ENCODE measurements at places on chromosomes 3 and 15.

GRCh38 chr3:128243602-128244504 is 90.6 kb downstream of the EEFSEC start:
- H3K4me3 ChIP-seq, result no peak overlapping the region
- no peaks in the 10 kb centered on the region for H3K4me1 ChIP-seq
- H3K27ac ChIP-seq, result no peak overlapping the region
- H3K27me3 ChIP-seq, result no peaks in the 10 kb centered on the region
- peaks cover 19% of the 10 kb centered on the region for H3K36me3 ChIP-seq

DNA sequence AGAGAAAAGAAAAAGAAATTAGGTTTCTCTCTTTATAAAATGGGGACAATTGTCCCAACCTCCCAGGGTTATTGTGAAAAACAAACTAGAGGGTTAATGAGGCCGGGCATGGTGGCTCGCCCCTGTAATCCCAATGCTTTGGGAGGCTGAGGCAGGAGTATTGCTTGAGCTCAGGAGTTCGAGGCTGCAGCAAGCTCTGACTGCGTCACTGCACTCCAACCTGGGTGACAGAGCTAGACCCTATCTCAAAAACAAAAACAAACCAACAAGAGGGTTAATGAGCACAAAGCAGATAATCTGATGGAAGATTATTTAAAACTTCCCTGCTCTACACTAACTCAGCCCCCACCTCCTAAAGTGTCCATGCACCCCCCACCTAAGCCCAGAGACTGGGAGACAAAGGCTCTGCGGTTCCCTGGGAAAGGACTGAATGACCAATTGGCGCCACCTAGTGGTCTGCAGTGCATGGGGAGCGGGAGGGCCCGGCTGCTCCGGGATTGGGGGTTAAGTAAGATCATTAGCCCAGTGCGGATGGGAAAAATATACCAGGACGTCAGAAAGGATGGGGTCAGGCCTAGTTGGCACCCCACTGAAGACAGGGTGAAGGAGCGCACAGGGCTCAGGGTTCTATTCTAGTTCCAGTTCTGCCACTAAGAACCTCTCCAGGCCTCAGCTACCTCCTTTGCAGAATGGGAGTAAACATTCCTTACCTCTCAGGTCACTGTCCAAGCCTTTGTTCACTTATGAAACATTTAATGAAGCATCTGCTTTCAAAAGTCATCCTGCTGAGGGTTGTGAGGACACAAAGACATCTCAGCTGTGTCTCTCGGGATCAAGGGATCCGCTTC is 15.6 kb downstream of the PIF1 start:
- no peaks in the 10 kb centered on the region for H3K36me3 ChIP-seq
- peak; percentile 93 for DNase-seq
- H3K27me3 ChIP-seq, result no peaks in the 10 kb centered on the region
- no peak overlapping the region for H3K4me3 ChIP-seq
- peaks cover 48% of the 10 kb centered on the region for H3K4me1 ChIP-seq
- H3K27ac ChIP-seq, result peak overlapping the region; percentile 89

DNA sequence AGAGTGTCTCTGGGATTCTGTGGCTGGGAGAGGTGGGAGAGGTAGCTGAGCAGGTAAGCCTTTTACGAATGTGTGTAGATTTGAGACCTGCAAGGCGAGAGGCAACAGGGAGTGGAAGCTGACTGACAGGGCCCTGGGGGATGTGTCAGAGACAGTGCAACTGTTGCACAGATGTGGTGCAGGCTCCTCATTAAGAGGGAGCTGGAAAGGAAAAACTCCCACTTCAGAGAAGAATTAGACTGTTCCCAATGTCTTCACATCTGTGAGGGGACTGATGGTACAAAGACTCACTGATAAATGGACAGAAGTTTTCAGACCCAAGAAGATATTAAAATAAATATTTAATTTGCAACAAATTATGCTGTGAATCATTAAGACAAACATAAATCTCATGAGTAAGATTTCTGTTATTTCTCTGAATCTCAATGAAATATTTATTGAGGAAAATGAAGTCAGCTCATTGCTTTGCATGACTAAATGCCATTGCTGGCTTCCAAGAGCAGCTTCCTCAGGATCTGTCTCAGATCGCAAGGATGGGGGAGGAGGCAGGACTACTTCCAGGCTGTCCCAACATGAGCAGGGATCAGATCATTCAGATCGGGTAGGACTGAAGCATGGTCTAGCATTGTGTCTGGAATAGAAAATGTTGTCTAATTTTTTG is 127.3 kb upstream of the ROPN1 start:
- no peak overlapping the region for H3K4me3 ChIP-seq
- no peak for DNase-seq
- H3K27me3 ChIP-seq, result no peaks in the 10 kb centered on the region
- H3K4me1 ChIP-seq, result peaks cover 36% of the 10 kb centered on the region

DNA sequence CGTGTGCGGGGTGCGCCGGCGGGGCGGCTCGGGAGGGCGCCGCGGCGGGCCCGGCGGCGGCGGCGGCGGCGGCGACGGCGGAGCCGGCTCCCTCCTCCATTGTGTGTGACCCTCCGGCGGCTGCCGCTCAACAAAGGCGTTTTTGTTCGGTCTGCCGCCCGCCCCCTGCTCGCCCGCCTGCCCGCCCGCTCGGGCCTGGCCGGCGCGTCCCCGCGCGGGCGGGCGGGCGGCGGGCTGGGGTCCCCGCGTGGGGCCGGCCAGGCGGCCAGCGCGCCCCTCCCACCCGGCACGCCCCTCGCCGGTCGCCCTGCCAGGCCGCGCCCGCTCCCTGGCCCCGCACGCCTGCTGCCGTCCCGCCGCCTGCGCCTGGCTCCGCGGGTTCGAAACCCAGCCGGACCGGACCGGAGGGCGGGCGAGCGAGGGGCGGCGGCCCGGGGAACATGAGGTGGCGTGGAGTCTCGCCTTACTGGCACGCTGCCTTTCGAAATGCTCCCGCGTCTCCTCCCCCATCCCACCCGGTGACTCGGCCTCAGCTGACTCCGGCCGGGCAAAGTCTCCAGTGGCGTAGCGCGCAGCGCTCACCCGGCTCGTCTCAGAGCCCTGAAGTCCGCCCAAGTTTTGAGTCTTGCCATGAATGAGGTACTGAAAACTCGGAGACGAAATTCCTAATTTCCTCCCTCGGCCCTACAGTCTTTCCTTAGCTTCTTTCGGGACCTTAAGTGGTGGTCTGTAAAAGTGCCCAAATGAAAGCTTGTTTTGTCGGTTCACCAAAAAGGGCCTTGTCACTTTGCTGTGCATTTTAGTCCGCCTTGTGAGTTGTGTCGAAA is 588 bp downstream of the MAPK6 start:
- DNase-seq, result peak; percentile 95
- no peaks in the 10 kb centered on the region for H3K4me1 ChIP-seq
- H3K4me3 ChIP-seq, result peak overlapping the region; percentile 70
- peak overlapping the region; percentile 98 for H3K27ac ChIP-seq

DNA sequence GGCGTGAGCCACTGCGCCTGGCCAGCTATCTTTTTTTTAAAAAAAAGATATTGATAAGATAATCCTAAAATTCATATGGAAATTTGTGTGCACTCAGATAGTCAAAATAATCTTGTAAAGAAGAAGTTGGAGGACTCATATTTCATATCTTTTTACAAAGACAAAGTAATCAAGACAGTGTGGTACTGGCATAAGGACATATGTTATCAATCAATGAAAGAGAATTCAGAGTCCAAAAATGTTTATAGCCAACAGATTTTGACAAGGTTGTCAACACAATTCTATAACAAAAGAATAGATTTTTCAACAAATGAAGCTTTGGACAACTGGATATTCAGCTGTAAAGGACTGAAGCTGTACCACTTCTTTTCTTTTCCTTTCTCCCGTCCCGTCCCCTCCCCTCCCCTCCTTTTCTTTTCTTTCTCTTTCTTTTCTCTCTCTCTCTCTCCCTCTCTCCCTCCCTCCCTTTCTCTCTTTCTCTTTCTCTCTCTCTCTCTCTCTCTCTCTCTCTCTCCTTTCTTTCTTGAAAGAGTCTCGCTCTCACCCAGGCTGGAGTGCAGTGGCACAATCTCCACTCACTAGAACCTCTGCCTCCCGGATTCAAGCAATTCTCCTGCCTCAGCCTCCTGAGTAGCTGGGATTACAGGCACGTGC is 126.8 kb downstream of the GSK3B start:
- H3K27ac ChIP-seq, result no peak overlapping the region
- peaks cover 14% of the 10 kb centered on the region for H3K4me1 ChIP-seq
- no peak overlapping the region for H3K4me3 ChIP-seq

DNA sequence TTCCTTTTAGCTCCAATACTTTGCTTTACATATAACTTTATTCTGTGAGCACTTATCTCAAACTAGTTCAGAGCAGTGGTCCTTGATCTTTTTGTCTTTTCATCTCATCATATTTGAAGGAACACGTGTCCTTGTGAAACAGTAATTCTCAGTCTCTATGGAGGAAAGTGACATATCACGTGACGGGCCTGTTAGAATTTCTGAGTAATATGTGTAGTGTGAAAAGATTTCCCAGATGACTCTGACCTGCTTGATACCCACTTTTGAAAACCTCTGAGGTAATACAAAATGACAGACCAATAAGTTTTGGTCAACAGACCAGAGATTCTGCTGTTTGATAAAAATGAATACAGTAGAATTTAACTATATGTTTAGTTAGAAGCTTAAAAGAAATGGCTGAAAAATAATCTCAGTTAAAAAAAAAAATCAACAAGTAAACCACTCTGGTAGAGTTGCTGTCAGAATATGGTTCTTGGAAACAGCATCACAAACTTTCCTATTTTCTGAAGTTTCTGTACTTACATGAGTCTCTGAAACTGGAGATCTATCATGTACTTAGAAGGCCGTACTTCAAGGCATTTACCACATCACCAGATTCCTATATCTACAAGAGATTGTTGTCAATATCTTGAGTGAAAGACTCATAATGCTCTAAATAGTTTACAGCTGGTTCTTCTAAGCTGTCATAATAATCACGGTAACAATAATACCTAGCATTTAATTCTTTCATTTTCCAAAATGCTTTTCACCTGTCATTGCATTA is 590.2 kb upstream of the TBL1XR1 start:
- H3K36me3 ChIP-seq, result no peaks in the 10 kb centered on the region
- no peak overlapping the region for H3K27ac ChIP-seq

Data from sigmoid colon (tissue), 7 donors.